ENCODE measurements at places on chromosomes 12 and 14. TPM values are rescaled to one million over a fixed set of nuclear protein-coding genes. Genes with fewer than 3 reads are reported as not detected.

The DAO gene
- 35.5 TPM for polyA plus RNA-seq

The CCDC177 gene
- 0.13 TPM for polyA plus RNA-seq

The SVOP gene
- polyA plus RNA-seq: 2.7 TPM

The GZMB gene
- polyA plus RNA-seq: not detected

The GZMH gene
- not detected for polyA plus RNA-seq

The KTN1 gene
- polyA plus RNA-seq: 286 TPM

The CLEC7A gene
- not detected for polyA plus RNA-seq

The NRL gene
- polyA plus RNA-seq: not detected

Data from Purkinje cell (primary cell).